ENCODE measurements at places on chromosomes 2 and 18.

DNA sequence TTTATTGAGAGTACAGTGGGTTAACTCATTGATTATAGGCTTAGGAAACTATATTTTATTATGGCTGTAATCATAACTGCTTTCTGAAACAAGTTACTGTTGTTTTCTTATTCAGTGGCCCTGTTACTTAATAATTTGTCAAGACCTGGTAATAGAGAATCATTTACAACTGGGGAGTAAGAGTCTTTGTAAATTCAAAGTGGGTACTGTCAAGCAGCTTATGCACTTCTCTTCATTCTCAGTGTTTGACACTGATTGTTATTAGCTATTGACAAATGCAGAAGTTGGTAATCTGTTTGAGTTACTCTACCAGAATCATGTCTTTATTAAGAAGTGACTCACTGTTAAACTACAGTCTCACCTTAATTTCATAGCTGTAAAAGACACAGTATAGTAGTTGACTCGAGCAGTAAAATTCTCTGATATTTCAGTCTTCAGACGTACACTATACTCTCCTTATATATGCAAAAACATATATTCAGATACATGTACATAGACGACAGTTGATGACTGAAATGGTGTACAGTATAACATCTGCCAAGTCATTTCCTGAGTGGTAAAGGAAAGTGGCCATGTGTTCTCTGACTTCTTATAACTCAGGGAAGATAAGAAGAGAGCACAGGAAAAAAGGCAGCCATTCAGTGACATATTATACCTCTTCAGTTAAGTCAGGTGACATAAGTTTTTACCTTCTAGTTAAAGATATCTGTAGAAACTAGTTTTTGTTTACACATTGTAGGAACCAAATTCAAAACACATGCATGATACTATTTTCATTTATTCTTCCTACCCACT lies 36.0 kb upstream of the TTC27 start:
- DNase-seq, result no peak

DNA sequence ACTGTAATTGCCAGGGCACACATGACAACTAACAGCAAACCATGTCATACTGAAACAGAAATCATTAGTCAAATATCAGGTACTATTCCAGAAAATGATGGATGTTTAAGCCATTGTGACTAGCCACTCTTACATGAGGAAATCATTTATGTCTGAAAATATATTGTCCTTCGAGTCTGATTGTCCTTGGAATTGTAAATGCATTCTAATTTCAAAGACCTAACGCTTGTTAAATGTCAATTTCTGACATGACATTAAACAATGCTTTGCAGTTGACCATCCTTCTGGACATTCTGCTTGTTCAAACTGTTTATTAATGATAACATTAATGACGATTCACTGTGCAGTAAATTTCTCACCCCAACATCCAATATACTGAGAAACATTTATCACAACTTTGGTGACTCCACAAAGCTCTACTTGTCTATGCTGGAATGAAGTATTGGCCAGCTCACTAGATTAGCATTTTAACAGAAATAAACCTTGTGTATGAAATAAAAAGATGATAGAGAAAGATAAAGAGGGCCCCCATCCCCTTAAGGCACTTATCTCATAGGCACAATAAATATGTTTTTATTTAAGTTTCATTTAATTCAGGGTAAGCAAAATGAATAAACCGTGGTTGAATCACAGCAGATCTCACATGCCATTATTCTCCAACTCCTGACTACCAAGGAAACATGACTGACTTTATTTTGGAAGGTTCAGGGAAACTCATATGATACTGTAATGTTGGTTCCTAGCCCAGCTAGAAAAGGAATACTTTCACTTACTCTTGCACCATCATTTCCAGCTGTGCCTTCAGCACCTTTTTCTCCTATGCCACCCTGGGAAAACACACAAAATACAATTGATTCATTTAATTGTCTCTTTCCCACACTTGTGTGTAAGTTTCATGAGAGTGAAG lies 82.3 kb downstream of the COL3A1 start:
- DNase-seq, result no peak

GRCh38 chr2:26623541-26624495 lies 17.3 kb downstream of the CIB4 start:
- no peak for DNase-seq

- no peak for DNase-seq
Measured at GRCh38 chr18:80044072-80044471, 9.8 kb downstream of the RBFA start.

- no peak for DNase-seq
Measured at GRCh38 chr18:24014062-24014985, at the start of gene TTC39C. TTC39C (plus strand) TSS chr18:24014754; CDS start chr18:24014872, 118 bp downstream.

GRCh38 chr18:13051950-13052349 lies 60.8 kb downstream of the CEP192 start:
- no peak for DNase-seq

DNA sequence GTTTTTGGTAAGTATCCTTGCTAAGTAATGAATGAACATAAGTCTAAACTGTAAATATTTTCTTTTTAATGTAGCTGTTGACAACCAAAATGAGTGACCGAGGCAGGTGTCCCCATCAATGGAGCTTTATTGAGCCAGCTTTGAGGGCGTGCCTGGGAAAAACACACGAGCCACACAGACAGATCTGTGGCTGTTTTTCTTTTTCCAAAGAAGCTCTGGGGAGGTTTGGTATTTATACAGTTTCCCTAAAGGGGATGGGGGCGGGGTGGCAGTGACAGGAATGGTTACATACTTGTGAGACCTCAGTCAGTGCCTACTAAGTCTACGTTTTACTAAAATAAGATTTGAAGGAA lies 11.2 kb downstream of the DBI start:
- no peak for DNase-seq

DNA sequence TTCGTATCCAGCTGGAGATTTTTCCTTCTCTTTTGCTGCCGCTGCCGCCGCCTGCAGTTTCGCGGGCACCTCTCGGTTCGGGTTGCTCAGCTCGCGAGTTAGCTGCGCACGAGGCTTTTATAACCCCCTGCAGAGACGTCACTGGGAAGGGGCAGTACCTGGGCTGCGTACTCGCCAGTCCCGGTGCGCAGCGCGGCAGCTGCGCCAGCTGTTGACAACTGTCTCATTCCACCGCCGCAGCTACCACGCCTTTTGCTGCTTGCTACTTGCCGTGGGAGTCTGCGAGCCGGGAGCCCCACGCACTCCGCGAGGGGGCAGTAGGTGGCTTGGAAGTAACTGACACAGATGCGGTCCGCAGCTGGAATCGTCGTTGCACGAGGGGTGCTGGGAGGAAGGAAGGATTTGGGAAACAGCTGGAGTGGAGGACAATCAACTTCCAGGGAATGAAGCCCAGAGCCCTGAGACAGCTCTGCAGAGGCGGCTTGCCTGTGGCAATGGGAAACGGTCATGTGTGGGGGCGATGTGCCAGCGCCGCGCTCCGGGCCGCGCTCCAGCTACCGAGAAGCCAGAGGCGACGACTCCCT lies at the start of gene TACR1:
Gene TACR1, minus strand, starts transcription at position 93 of the 584 bp plus-strand sequence. CDS start 586 bp downstream, outside the sequence.
- no peak for DNase-seq

GRCh38 chr2:218293715-218294429 lies 1.6 kb upstream of the TMBIM1 start:
- DNase-seq, result no peak

DNA sequence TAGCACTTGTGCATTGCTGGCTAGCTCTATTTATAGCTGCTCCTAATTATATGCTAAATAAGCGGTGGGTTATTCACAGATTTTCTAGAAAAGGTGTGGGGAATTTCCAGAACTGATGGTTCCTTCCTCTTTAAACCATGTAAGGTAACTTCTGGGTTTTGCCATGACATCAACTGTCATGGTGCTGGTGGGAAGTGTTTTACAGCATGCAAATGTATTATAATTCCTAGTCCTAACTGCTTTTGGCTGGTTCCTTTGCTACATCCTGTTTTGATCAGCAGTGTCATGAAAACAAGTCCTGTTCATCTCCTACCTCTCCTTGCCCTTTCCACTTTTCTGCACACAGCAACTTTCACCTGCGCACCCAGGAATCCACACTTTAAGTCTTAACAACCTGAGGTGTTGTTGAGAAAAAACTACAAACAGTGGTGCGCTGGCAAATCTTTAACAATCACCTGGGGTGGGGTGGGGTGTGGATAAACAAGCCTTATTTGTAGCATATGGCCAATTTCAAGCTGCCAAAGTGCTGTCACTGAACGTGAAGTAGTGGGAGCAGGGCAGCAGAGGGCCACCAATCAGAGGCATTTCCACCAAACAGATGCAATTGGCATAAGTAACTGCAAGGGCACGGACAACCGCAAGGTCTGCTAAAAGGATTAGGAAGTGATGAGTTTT lies 33.4 kb upstream of the SKOR2 start:
- no peak for DNase-seq

DNA sequence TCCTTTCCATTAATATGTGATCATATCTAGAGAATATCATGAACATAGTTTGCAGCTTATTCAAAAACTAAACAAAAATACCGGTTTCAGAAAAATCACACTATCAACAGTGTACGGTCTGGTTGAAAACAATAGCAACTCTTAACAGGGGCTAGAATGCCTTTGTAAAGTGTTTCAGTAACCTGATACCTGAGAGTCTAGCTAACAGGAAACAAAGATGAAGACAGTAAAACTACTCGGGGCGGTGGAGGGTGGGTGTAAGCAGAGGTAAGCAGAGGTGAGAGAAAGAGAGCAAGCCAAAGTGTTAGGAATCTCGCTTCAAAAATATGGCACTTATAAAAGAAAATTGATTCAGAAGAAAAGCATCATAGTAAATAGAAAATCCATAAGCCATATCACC lies 109.0 kb upstream of the RGPD4 start:
- no peak for DNase-seq

- no peak for DNase-seq
Measured at GRCh38 chr2:47984041-47984440, 77.7 kb upstream of the FBXO11 start.

DNA sequence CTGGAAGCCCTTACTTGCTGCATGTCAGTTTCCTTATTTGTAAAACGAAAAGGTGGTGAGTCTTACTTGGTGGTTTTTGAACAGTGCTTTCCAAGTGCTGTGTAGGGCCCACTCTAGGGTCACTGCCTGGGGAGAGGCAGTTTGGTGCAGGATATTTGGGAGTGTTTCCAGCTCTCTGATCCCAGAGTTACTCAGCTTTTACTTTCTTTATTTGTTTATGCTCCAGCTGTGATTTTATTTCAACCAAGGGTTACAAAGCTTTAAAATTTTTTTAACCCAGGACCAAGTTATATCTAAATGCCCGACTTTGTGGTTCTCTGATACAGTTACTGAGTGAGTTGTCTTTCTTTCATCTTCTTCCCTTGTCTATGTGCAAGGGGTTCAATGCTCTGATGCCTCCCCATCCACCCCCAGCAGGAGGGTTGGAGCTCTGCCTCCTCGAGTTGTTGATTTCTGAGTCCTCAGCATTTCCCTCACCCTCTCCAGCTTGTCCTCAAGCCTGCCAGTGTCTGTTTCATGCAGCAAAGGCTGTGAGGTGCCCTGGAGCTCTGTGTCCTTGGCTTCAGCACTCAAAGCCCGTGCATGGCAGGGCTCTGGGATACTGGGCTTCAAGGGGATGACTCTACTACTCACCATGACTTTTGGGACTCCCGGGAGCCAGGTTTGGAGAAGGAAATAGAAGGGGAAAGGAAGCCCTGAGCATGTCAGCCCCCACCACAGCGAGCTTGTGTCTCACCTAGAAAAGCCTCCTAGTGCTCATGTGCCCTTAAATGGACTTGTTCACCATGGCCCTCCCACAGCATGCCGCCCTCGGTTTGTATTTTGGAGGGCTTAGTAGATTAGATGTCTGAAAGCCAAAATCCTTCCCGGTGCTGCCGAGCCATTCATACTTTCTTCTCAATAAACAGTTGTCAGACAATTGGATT lies 236.8 kb downstream of the SETBP1 start:
- no peak for DNase-seq

DNA sequence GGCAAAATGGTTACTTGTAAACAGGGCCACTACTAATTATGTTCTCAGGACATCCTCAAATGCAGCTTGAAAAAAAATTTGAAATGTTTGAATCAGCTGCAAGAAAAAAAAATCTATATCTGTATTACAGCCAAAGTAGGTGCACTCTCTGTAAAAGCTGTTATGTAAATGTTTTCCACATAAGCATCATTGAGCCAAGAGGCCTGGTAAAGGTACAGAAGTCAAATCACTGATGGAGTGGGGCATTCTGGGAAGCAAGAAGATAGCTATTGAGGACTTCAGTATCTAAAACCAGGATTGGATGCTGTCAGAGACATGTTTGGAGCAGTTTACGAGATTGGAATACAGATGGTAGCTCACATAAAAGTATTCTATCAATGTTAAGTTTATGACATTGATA lies 80.3 kb downstream of the MAPRE2 start:
- no peak for DNase-seq

GRCh38 chr2:216534809-216535208 lies 36.2 kb downstream of the RPL37A start:
- DNase-seq, result no peak

- DNase-seq, result no peak
Measured at GRCh38 chr2:54891909-54892308, 158.3 kb downstream of the RTN4 start.

- DNase-seq, result no peak
Measured at GRCh38 chr2:230043461-230043860, 25.3 kb downstream of the SLC16A14 start.

- DNase-seq, result no peak
Measured at GRCh38 chr2:56656826-56657225, 473.0 kb downstream of the CCDC85A start.

- no peak for DNase-seq
Measured at GRCh38 chr2:230714136-230714480, 1.5 kb downstream of the CAB39 start.

DNA sequence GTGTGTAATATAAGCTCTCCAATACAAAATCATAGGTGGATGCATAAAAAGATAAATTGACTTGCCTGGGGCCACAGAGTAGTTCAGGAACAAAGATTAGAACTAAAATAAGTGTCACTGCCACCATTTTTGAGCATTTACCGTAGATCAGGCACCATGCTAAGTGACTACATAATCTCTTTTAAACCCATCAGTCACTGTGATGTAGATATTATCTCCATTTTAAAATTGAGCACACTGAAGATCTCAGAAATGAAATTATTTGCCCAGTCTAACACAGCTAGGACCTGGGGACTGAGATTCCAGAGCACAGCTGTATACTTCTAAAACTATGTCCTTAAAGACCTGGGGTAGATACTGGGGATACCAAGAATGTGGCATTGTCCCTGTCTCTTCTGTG lies 737.3 kb downstream of the CNTNAP5 start:
- DNase-seq, result no peak
